ENCODE measurements at places on chromosomes 4 and X.

GRCh38 chrX:23559975-23560374, 107.3 kb upstream of the PRDX4 start:
- DNase-seq = peak; percentile 0

GRCh38 chr4:10760086-10760485, 75.5 kb upstream of the CLNK start:
- no peak for DNase-seq

DNA sequence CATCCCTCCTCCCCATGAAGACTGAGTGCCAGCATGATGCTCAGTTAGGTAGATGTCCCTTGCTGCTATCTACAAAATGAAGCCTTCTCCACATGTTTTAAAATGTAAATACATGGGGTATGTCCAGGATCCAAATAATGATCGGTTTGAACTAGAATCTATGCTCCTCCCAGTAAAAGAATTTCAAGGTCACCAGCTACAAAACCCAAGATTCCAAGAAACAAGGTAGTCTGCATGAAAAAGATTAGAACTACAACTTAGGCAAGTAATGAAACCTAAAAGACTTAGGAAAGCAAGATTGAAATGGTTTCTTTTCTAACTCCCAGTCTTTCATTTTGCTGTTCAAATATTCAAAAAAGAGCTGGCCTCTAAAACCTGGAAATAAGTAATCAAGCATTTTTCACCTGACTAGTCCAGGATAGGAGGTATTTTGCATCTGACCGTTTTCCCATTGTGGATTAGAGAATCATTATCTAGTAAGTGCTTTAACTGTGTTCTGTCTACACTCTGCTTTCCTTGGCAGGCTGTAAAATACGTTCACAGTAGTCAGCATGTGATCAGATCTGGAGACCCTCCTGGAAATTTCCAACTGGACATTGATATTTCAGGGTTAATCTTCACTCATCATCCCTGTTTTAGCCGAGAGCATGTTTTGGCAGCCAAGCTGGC, 57.4 kb downstream of the CC2D2A start:
- DNase-seq = no peak

GRCh38 chrX:45621376-45622041, 420.8 kb upstream of the DIPK2B start:
- DNase-seq = no peak
